ENCODE measurements at places on chromosomes 3 and 15.

DNA sequence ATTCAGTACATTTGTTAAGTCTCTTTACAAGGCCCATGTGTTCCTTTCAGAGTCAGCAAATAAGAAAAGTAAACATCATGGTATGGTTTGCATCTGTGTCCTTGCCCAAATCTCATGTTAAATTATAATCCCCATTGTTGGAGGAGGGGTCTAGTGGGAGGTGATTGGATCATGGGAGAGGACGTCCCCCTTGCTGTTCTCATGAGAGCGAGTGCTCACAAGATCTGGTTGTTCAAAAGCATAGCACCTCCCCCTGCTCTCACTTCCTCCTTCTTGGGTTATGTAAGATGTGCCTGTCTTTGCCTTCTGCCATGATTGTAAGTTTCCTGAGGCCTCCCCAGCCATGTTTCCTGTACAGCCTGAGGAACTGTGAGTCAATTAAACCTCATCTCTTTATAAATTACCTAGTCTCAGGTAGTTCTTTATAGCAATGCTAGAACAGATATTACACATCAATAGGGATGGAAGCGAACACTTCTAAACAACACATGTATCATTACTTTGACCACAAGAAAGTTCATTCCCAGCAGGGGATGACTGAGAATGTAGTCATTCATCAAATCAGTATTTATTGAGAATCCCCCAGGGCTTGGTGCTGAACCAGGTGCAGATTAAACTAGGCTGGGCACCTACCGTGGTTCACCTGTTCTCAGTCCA lies 4.1 kb downstream of the EFCAB12 start:
- no peak for DNase-seq

DNA sequence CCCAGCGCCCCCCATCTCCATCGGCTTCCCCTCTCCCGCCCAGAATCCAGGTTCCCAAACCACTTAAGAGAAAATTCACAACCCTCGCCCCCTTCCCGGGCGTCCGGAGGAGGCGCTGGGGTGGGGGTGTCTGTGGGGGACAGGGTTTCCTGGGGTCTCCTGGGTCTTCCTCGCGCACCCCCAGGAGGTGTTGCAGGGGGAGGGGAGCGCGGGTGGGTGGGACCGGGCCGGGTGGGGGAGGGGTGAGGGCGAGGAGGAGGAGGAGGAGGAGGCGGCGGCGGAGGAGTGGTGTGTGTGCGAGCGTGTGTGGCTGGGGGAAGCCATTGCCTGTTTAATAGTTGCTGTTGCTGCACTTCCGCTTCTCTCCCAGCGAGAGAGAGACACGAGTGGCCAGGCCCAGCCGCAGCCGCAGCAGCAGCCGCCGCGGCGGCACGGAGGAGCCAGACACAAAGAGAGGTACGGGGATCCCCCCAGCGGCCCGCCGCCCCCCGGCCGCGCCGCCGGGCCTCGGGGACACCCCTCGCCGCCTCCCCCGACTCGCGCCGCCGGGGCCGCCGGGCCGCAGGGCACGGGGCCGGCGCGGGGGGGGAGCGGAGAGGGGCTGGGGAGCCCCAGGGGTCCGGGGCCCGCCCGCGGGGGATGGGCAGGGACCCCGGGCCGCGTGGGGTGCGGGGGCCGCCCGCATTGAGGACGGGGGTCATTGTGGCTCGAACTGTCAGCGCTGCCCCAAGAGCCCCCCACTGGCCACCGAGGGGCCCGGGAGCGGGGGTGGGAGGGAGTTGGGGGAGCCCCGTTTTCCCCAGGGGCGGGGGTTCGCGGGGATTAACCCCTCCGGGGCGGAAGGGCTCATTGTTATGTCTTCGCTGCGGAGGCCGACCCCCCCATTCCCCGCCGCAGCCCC lies at the start of gene UBE2E1:
UBE2E1 (plus strand) TSS at position 323 of the 901 bp plus-strand sequence. CDS start 1,315 bp downstream, outside the sequence.
- no peak for DNase-seq

- DNase-seq, result no peak
Measured at GRCh38 chr3:48440590-48440958, 517 bp downstream of the TMA7 start.

GRCh38 chr3:3503411-3503810 lies 295.8 kb upstream of the LRRN1 start:
- no peak for DNase-seq

GRCh38 chr3:153285194-153285641 lies 123.2 kb downstream of the RAP2B start:
- DNase-seq, result no peak

- no peak for DNase-seq
Measured at GRCh38 chr3:159971311-159971710, 17.3 kb upstream of the IL12A start.

GRCh38 chr3:138567403-138567802 lies 26.7 kb downstream of the CEP70 start:
- DNase-seq, result no peak

DNA sequence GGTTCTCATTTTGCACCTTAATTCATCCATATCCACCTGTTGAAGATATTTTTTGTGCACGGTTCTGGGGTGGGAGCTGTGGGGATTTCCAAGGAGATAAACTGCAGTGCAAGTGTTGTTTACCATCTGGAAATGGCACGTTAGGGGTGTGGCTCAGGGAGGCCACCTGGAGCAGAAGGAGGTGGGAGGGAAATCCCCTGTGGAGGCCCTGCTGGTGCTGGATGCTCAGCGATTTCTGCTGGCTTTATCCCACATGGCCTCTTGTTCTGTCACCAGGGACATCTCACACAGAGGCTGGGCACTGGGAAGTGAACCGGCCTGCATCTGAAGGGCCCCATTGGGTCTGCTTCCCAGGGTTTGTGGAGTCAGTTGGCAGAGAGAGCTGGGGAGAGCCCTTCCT lies 24.3 kb downstream of the TRPM1 start:
- no peak for DNase-seq

GRCh38 chr3:72068621-72069020 lies 283.7 kb upstream of the PROK2 start:
- DNase-seq, result no peak

DNA sequence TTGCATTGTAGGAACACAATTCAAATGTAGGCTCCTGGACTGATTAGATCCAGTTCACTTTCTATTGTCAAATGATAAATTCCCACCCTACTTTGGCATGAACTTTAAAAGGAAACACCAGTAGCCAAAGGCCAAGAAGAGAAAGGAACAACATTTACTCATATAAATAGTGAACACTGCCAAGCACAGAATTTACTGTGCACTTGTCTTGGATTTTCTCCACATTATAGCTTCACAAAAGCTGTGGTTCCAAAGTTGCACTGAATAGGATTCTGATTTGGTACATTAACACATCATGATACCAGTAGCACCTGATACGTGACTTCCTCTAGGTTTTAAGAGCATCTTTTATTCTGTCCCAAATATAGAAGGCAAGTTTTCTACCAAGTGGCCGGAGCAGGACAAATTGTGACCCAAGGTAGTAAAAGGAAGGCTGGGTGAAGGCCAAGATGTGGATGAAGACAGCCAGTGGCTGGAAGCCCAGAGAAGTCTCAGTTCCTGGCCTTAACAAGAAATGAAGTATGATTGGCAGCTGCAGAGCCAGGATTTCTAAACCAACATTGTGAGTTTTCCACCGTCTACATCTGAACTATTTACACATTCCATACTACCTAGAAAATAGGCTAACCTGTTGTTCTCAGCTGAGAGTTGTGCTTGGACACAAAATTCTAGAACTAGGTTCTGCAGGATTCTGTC lies 206.7 kb downstream of the THRB start:
- DNase-seq, result no peak

GRCh38 chr3:126398423-126399350 lies 4.0 kb downstream of the CFAP100 start:
- no peak for DNase-seq

GRCh38 chr3:17329927-17330326 lies 412.5 kb downstream of the TBC1D5 start:
- DNase-seq, result no peak

DNA sequence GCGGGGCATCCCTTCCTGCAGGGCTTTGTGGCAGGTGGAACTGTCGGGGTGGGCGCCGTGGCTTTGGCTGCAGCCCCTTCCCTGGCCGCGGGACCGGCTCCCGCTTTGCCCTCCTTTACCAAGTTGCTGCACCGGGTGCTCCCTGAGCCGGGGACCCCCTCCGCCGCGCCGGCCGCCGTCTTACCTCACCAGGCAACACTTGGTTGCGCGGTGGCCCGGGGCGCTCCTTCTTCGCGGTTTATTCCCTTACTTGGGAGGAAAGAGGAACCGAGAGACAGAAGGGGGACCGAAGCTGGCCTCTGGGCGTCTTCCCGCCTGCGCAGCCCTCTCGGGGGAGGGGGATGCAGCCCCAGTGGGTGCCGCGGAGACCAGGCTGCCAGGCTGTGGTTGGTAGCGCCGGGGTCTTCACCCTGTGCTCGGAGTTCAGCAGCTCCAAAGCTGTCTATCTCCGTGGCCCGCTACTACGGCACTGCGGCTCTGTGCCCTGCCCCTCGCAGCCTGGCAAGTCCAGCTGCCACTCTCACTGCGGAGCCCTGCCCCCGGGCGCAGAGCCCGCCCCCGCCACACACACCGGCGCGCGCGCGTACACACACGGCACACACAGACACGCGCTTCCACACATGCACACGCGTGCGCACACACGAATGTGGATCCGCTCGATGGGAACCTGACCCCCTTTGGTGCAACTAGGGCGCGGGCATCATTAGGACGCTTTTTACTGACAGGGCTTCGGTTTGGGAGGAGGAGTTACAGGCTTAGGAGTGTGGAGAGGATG lies at the start of gene DGKG:
DGKG (minus strand) TSS at position 473 of the 775 bp plus-strand sequence. CDS start 41,775 bp downstream, outside the sequence.
- peak; percentile 5 for DNase-seq

DNA sequence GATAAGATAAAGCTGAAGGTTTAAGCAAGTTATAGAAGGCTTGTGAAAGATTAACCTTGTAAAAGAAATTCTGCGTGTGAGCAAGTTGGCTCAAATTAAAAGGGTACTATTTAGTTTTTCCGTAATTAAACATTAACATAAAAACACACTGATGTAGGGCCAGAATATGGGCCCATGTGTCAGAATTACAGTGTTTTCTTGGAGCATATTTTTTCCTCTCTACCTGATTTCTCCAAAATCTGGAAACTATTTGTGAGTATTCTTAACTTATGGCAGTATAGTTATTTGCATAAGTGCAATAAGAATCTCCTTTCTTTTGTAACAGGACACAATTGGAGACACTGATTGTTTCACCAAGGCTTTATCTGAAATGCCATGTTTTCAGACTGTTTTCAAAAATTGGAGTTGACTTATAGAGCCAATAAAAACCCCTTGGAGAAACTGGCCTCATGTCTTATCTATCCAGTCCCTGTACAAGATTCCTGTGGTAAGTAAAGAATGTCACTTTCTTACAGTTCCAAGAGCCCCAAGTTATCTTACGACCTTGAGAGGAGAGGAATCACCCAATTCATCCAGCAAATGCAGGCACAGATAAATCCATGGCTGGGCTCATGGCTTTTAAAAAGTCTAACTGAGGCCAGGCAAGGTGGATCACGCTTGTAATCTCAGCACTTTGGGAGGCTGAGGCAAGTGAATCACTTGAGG lies 47.8 kb upstream of the P2RY1 start:
- no peak for DNase-seq

GRCh38 chr15:99475754-99476412 lies 89.9 kb upstream of the MEF2A start:
- DNase-seq, result no peak

- no peak for DNase-seq
Measured at GRCh38 chr3:15899388-15899787, 101.6 kb upstream of the ANKRD28 start.

GRCh38 chr3:81216192-81216591 lies 545.3 kb downstream of the GBE1 start:
- DNase-seq, result no peak

DNA sequence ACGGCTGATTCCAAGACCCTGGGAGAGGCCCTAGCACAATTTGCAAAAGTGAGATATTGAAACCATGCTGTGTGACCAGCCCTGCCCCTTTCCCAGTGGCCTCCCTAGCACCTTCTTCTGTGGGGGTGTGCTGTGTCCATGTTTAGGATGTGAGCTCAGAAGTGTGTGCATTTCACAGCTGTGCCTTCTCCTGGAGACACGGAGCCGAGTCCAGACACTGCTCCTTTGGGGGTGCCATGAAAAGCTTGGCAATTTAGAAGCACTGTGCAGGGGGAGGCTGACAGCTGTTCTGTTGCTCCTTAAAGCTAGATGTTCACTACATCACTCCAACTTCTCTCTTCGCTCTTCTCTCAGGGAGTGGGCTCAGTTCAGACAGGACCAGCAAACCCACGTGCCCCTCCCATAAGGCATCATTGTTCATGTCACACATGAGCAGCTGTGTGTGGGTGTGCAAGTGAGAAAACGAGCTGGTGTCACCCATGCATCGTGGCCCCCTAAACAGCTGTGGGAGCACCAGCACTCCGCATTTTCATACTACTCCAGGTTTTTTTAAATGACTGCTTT lies 492.6 kb downstream of the GABRG3 start:
- no peak for DNase-seq

- peak; percentile 24 for DNase-seq
Measured at GRCh38 chr3:190424478-190425439, 24.9 kb downstream of the TMEM207 start.

GRCh38 chr15:100726421-100727190 lies 124.2 kb downstream of the ASB7 start:
- no peak for DNase-seq

DNA sequence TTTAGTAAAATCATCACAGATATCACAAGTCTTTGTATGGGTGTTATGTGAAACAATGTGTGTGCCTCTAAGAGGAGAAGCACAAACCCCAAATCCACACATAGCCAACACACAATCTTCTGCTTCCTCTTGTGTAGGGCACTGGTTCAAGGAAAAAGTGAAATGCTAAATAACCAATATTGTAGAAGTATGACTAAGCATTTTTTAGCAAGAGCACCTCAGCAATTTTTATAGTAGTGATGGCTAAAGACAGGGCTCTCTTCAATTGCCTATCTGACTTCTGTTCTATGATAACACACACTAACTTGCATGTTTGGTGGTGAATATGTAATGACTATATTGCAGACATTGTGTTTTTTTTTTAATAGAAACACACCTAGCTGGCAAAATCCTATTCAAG lies 997.9 kb upstream of the ALCAM start:
- no peak for DNase-seq

- no peak for DNase-seq
Measured at GRCh38 chr15:63870043-63870394, 36.3 kb upstream of the HERC1 start.

- no peak for DNase-seq
Measured at GRCh38 chr3:112751564-112752512, 94.8 kb downstream of the CD200R1L start.

DNA sequence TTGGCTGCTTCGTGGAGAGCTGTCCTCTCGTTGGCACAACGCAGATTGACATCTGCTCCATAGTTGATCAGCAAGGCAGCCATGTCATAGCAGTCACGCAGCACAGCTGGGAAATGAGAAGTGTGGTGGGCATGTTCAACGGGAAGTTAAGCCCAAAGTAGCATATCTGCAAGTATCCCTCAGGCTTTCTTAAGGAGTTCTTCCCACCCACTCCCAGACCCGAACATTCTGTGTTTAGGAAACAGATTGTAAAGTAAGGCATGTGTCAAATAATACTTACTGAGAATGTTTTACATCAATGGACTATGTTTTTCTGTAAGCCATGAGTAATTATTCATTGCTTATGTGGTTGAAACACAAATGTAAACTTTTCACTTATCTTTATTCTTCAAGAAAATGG lies 9.2 kb downstream of the ASB14 start:
- DNase-seq, result no peak
